Fibroblast of skin of left biceps (primary cell): ENCODE measurements at places on chromosomes 13 and 19.

DNA sequence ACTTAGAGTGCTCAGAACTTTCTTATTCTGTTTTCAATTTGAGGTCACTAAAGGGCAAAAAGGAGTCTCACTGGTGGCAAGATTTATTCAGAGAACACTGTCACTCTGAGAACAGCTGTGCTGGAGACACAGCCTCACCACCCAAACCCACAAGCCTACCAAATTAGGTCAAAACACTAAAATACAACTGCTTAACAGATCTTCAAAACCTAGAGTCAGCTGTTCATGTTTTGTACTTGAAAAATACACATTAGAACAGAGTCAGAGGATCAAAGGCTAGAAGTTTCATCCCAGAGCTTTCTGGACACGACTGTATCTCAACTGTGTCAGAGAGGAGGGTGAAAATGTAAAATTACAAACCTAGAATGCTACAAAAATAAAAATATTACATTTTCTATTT, 89.3 kb downstream of the MIPEP start:
- DNase-seq, result no peak

GRCh38 chr13:67518785-67519184, 288.6 kb upstream of the PCDH9 start:
- no peak for DNase-seq

DNA sequence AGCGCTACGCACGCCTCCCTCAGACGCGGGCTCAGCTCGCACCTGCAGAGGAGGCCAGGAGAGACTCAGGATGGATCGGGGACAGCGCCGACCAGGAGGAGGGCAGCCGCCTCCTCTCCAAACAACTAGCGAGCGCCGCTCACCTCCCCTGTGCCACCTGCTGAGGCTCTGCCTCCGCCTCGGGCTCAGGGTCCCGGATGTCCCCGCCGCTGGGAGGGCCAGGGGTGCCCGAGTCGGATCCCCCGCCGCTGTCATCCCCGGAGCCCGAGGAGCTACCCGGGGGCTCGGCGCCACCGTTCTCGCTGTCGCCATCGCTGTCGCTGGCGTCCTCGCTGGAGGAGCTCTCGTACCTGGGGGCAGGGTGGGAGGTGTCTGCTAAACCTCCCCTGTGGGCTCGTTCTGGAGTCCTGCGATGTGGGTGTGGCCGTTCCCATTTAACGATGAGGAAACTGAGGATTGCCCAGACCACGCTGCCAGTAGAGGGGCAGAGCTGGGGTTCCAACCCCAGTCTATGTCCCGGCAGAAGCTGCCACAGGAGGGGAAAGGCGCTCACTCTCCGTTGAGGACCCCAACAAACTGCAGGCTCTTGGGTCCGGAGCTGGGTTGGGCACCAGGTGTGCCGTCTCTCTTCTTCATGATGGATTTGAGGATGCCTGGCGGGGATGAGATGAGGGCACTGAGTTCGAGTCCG, 9.2 kb downstream of the KANK3 start:
- no peak for DNase-seq

DNA sequence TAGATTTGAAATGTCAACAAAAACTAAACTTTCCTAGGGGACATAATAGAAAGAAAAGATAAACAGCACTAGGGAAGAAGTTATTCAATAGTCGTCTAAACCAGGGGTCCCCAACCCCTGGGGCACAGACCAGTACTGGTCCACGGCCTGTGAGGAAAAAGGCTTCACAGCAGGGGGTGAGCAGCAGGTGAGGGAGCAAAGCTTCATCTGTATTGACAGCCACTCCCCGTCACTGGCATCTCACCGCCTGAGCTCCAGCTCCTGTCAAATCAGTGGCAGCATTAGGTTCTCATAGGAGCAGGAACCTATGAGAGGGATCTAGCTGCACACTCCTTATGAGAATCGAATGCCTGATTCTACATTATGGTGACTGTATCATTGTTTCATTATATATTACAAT, 382.7 kb downstream of the MYO16 start:
- DNase-seq, result no peak

DNA sequence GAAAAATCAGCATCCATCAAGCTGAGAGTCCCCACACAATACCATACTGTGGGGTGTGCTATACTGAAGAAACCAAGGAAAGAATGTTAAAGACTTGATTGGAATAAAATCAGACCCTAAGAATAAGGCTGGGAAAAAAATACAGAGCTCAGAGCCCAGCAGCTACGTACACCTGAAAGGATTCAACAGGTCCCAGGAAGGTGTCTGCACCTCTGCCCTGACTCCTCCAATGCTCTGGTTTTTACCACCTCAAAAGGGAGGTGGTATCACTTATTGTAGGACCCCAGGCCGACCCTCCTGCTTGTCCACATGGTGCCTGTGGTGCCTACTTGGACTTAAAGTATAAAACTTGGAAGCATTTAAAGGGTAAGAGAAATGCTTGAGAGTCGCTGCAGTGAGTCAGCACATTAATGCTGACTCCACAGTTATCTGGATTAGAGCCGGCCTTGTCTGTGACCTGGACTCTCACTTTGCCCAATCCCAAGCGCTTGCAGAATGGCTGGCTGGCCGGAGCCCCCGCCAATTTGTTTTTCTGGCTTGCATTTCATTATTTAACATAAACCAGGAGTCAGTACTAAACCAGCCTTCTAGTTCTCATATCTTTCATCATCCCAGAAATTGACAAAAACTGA, 110.1 kb downstream of the FGF14 start:
- DNase-seq, result no peak

DNA sequence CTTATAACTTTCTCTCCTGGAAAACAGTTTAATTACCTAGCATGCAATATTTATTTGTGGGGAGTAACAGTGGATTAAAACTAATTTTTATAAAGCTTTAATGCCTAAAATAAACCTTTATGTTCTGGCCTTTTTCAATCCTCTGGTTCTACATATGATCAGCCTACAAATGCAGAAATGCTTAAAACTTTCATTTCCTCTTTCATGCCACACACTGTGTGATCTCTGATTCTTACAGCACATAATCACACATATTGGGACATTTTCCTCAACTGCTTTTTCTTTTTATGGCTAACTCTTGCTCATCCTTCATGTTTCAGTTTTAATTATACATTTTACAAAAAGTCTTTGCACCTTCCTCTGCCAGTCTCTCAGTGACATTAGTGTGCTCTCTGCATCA, 910.8 kb upstream of the SLITRK6 start:
- DNase-seq, result no peak

DNA sequence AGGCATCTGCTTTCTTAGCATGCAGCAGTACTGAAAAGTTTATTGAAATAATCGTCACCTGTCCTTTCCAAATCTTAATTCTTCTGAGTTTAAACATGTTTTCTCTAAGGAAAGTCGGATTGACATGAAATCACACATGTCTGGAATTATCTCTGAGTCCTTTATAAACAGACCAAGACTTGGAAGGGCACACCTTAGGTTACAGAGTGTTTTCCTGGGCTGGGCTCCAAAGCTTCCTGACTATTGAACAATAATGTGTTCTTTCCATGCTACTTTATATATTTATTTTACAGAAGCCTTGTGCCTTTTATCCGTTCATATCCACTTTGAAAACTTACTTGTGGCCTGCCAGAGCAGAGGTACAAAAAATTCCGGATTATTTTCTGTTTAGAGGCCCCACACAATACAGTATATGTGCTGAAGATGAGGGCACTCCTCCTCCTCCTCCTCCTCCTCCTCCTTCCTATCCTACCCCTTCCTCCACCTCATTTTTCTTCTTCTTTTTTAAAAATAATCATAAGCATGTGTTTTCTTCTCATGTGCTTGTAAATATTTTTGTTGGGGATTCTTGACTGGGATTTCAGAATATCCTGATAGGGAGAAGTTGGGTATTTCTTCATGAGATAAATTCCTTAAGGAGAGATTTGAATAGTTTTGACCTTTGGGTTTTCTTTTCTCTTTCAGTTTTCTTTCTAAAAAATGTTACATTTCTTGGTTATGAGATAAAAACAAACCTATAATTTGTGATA, 52.3 kb downstream of the LRCH1 start:
- DNase-seq, result no peak

DNA sequence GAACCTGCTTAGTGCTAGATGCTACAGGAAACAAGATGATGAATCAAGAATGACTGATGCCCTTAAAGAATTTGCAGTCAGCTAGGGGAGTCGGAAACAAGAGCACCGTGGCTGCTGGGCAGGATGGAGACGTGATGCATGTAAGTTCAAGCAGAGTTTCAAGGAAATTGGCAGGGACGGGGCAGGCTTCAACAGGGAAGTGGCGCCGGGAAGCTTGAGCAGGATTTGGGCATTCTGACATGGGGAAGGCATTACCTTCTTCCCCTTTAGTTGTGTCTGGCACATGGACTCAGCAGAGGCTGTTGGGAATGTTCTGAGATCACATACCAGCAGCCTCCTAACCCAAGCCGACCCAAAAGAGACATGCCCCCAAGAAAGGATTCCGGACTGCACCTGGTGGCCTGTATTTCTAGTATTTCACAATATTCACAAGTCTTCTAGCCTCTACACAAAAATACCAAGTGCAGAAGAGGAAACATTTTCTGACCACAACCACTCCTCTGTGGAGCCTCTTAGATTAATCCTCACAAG, 138.2 kb downstream of the CRYL1 start:
- no peak for DNase-seq

DNA sequence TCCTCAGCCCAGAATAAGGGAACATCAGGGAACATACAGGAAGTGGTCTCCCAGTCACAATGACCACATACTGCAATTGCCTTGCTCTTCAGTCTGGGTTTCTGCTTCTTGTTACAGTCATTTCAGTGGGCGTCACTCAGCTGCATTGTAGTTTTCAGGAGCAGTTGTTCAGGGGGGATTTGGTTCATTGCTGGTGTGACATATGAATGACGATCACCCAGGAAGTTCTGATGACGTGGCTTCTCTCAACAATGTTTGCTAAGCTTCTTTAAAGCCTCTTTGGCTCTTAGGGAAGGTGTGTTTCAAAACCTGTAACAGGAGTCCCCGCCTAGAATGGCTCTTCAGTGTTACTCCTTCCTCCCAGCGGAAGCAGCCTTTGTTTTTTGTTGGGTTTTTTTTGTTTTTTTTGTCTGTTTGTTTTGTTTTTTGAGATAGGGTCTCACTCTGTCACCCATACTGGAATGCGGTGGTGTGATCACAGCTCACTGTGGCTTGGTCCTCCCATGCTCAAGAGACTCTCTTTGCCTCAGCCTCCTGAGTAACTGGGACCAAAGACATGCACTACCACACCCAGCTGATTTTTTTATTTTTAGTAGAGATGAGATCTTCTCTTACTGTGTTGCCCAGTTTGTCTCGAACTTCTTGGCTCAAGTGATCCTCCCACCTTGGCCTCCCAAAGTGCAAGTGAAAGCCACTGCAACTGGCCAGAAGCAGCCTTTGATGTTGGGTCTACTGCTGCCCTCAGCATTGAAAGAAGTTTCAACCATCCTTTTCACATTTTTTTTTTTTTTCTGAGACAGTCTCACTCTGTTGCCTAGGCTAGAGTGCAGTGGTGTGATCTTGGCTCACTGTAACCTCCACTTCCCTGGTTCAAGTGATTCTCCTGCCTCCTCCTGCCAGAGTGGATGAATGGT, 1.4 kb upstream of the SCEL start:
- no peak for DNase-seq

DNA sequence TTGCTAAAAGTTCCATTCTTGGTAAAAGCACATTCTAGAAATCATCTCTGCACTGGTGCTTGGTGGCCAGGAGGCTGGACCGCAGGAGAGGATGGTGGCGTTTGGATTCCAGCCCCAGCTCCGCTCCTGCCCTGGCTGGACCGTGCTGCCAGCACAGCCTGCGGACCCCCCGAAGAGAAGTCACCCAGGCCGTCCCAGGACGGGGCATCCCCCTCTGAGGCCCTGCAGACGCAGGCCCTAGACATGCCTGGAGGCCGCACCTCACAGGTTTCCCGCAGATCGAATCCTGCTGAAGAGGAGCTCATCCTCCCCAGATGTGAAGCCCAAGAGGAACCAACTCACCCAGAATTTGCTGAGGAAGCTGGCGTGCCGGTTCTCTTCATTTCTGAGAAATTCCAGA, 159.0 kb downstream of the TEX29 start:
- no peak for DNase-seq

DNA sequence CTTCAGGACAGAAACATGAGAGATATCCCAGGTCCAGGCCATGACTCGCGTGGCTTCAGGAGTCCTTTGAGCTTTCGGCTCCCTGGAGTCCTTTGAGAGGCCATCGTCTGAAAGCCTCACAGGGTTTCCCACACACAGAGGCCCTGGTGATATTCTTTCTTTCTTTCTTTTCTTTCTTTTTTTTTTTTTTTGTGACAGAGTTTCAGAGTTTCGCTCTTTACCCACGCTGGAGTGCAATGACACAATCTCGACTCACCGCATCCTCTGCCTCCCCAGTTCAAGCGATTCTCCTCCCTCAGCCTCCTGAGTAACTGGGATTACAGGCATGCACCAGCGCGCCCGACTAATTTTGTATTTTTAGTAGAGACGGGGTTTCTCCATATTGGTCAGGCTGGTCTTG, 5.5 kb downstream of the SIN3B start:
- no peak for DNase-seq

DNA sequence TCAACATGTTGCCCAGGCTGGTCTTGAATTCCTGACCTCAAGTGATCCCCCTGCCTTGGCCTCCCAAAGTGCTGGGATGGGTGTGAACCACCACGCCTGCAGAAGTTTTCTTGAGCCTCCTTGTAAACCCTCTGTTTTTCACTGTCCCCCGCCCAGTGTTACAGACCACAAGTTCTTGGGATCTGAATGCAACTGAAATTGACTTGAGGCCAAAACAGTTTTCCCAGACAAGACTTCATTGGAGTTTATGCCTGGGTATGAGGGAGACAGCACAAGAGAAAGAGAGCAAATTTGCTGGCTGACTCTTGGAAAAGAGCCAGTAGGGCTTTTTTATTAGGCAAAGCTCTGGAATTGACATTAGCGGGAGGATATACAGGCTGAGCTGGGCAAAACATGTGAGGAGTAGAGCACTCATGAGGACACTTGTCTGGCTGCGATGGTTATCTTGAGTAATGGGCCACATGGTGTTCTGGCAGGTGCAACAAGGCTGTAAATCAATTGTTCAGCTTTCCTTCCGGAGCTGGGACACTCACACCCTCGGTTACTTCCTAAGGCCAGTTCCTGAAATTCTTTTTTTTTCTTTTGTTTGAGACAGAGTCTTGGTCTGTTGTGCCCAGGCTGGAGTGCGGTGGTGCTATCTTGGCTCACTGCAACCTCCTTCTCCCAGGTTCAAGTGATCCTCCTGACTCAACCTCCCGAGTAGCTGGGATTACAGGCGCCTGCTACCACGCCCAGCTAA, 12.7 kb upstream of the HNRNPL start:
- DNase-seq, result no peak

GRCh38 chr19:21147540-21147939, 5.7 kb downstream of the ZNF431 start:
- DNase-seq, result no peak

DNA sequence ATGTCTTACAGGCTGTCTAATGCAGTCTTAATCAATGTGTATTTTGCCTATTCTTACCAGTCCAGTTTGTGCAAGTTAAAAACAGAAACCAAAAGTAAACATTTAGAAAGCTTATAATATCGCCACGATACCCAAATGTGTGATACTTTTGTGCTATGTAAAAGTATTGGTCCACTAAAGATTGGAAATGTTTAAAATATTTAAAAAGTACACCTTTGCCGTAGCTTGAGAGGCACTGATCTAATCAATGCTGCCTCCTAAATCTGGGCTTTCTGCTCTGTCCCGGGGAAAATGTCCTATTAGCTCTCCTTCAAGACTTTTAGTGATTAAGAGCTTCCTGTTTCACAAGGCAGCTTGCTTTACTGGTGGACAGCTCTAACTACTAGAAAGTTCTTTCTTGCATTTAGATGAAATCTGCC, 64.7 kb downstream of the DNAJC15 start:
- DNase-seq, result no peak
